NCI-H1417 (cell line): ENCODE measurements at places on chromosomes 4 and X.

DNA sequence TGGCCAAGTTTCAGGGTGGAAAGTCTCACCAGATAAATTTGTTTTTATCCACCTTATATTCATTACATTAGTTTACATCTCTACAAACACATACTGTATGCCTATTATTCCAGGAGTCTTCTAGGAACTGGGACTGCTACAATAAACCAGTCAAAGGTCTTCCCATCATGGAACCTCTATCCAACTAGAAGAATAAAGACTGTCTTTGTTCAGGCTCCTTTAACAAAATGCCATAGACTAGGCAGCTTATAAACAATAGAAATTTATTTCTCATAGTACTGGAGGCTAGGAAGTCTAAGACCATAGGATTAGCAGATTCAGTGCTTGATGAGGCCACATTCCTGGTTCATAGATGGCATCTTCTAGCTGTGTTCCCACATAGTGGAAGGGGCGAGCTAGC lies 61.6 kb downstream of the PACRGL start:
- no peak for DNase-seq

DNA sequence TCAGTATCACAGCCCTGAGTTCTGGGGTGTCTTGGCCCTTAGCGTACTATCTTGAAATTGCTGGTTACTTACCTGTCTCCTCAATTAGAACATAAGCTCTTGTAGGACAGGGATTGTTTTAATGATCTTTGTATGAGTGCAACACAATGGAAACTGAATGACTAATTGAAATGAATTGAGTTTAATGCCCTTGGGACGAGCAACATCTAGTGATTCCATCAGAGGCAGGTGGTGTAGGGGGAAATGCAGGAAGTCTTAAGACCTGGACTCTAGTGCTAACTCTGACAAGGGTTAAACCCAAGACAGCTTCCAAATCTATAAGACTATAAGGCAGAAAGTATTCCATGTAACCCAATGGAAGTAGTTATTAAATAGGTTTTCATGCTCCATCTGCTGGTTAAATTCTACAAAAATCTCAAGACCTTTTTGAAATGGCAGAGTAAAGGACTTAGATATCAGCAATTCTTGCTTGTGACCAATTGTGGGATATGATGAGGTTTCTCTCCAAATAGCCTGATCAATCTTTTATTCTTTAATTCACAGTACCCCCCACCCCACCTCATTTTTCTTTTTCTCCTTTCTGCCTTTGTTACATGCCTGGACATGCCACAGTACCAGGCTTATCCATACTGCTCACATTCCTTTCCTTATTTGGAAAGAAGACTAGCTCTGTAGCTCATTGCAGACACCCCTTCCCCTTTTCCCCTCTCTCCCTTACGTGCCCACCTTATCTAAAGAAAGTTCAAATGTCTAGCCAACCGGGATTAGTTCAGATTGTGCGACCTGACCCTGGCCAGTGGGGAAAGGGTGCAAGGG lies 340.8 kb downstream of the PAPSS1 start:
- DNase-seq = no peak

DNA sequence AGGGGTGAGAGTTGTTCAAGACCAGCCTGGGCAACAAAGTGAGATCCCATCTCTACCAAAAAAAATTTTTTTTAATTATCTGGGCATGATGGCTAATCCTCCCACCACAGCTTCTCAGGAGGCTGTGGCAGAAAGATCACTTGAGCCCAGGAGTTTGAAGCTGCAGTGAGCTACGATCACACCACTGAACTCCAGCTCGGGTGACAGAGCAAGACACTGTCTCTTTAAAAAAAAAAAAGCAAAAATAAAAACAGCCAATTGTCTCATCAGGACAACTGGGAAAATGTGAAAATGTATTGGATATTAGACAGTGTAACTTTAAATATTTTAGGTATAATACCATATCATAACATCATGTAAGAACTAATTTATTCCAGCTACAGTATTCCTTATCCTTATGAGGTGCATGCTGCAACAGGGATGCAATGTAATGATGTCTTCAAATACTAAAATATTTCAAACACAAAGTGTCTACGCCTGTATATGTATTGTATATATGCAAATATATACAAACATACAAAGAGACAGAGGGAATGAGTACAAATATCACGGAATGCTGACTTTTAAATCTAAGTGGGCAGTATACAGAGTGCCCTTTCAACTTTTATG lies 17.2 kb downstream of the FAM13A start:
- no peak for DNase-seq

- no peak for DNase-seq
Observed at GRCh38 chrX:35826503-35826902, 28.4 kb downstream of the MAGEB16 start.

DNA sequence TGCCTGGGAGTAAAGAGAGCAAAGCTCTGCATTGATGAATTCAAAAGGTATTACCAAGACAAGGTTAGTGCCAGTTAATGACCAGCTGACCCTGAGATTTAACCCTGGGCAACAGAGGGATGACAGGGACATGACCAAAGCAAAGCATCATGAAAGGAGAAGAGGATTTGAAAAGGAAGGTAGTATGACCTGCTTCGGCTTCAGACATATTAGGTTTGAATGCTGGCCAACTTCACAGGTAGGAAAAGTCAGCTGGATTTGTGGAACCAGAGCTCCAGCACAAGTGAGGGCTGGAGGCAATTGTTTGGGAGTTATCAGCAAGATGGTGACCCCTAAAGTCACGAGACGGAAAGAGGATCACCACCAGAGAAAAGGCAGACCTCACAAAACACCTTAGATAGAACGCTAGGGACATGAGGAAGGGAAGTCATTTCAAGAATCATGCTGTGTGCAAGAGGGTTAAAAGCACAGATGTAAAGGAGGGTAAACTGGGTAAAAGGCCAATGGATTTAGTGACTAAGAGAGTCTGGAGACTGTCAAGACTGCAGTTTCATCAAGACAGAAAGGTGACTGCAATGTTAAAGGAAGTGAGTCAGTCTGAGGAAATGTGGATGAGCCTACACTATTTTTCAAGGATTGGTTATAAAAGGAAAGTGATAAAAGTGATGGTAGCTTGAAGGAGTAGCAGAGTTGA lies 45.6 kb downstream of the SH3RF1 start:
- no peak for DNase-seq

DNA sequence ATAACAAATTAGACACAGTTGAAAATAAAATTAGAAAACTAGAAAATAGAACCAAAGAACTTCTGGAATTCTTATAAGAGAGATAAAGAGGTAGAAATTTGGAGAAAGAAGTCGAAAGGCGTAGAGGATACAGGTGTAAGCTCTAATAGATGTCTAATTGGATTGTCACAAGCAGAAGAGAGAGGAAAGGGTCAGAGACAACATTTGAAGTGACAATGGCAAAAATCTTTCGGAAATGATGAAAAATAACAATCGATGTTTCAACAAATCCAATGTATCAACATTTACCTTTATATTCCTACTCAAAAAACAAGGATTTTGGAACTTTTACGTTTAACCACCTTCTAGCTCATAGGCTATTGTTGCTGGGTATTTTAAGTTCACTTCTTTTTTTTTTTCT lies 3.8 kb downstream of the CXCL8 start:
- DNase-seq = no peak

DNA sequence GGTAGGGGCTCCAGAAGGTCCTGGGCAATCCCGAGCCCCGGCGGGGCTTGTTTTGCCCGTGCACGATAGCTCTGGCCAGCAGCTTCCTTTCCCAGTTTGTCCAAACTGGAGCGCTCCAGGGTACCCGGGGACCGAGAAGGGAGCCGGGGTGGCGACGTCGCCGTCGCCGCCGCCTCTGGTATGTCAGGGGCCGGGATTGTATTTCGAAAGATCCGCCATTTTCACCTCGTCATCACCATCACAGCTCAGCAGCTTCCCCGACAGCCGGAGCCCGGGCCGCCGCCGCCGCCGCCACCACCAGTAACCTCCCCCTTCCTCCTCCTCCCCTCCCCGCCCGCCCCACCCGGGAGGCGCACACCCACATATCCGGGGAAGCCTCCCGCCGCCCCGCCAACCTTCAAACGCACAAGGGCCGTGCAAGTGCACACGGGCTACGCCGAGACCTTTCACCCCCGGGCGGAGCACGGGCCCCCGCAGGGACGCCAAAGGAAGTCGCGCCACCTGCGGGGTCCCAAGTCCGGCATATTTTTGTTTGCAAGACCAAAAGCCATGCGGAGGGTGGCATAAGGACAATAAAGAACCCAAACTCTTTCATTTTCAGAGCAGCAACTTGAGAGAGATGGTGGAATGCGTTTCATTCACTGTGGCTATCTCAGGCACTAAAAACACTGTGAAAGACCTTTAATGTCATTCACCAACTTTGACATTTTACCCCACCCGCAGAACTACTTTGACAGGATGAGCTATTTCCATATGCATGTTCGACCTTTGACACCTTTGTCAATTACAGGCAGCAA lies at the start of gene LIN54:
Gene LIN54, minus strand, starts transcription at position 302 of the 797 bp plus-strand sequence. CDS start 25,979 bp downstream, outside the sequence.
- DNase-seq = peak; percentile 78

- no peak for DNase-seq
Observed at GRCh38 chr4:86653237-86653865, 59.2 kb downstream of the PTPN13 start.

DNA sequence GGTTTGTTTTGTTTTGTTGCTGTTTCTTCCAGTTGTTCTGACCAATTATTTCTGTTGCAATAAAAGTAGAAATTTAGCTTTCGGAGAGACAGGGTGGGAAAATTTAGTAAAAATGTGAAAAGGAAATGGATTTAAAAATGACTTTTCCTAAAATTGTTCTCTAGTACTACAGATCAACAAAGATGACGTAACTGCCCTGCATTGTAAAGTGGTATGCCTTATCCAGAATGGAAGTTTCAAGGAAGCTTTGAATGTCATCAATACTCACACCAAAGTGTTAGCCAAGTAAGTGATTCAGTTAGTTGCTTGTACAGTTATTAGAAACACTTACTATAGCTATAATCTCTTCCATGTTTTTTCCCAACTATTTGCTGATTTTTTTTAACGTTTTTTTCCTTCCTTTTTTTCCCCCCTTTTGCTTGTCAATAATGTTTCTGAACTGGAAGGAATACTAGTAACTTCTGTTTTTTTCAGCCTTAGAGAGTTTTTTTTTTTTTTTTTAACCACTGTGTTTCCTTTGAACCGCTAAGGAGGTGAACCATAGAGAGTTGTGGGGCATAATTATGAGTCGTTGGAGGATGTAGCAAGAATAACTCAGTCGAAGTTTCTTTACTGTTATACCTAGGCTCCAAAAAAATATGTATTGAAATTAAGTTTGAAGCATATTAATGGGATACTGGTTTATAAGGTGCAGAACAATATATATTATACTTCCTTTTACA lies 2.2 kb downstream of the SRP72 start:
- no peak for DNase-seq

GRCh38 chr4:184831153-184831552 lies 5.4 kb upstream of the ACSL1 start:
- DNase-seq = no peak

DNA sequence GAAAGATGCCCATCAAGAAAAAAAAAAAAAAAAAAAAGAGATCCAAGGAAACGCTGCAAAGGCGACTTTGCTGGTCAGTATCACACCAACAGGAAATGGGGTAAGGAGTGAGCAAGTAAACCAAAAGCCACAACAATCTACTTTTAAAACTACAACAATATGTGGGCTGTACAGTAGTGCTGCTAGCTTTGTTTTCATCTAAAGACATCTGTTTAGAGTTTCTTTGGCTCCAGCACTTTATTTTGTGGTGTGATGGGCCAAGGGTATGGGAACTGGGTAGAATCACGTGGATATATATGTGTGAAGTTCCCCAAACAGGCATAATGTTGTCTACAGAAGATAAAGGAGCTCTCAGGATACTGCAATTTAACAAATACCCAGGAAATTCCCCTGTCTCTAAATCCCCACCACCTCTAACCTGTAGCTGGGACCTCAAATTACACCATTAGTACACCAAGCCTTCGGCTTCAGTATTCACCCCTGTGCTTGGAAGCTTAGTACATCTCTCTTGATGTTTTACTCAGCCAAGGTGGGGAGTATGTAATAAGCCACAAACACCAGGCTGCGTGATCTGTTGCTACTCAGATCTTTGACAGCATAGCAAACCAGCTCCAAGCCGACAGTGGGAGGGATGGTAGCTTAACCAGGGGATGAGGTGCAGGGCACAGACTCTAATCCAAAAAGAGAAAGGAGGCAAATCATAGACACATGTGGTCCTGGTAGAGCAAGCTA lies 207.9 kb downstream of the HS6ST2 start:
- DNase-seq = no peak

DNA sequence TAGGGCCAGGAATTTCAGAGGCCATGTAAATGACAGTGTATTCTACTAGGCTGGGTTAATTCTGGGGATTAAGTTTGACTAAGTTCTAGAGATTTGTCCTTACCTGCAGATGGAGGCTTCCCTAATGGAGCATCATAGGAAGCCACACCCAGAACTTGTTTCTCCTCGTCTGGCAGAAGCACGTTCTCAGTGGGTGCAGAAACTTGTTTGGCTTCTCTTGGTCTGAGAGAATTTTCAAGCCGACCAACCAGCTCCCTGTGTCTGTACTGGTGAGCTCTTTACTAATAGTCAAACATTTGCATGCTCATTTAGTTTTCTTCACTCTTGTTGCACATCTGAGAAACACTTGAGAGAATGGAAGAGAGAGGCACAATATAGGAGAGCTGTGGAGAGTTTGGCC lies 907 bp upstream of the ATP10D start:
- peak; percentile 23 for DNase-seq

DNA sequence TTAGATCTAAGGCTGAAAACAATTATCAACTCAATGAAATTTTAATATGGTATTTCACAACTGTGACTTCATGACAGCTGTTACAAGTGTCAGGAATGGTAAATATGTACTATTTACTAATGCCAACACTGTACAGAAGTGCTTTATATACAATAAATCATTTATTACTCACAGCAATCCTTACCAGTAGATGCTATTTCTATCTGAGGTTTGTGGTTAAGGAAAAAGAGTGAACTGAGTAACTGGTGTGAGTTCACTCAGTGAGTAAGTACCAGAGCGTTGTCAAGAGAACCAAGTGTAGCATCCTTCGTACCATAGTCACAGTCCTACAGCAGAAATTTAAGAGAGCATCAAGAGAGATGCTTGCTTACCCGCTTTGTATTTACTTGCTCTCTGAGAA lies 23.3 kb downstream of the MTHFD2L start:
- DNase-seq = no peak

- no peak for DNase-seq
Observed at GRCh38 chrX:11867610-11868345, 109.7 kb downstream of the MSL3 start.

DNA sequence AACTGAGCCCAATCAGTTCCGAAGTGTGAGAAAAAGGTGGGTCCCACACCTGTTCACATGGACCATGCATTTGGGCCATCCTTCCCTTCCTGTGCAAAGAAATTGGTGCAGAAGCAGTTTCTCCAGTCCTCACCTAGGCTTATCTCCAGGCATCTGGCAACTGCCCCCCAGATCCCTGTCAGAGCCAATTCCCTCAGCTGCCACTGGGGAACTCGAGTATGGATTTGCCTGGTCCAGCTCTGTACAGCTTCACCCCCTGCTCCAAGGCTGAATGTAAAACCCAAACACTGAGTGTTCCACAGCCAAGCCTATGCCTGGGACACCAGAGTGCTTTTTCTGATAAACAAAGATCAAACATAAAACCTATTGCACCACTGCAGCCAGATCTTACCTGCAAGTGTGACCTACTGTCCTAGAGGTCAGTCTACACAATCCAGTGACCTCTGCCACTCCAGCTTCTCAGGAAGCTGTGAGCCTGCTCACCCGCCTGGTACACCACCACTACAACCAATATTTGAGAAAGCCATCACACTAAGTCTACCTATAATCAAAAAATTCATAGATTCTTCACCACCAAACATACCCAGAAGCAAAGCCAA lies 136.4 kb downstream of the STPG2 start:
- no peak for DNase-seq
